ENCODE measurements at places on chromosomes 11 and 22.

GRCh38 chr11:10496296-10496936, 41.4 kb downstream of the AMPD3 start:
- DNase-seq = no peak

GRCh38 chr11:113045146-113045545, 83.9 kb downstream of the NCAM1 start:
- no peak for DNase-seq

- DNase-seq = no peak
Measured at GRCh38 chr11:125591649-125592304, 875 bp upstream of the STT3A start.

GRCh38 chr11:11786771-11787170, 55.0 kb upstream of the USP47 start:
- DNase-seq = no peak

- no peak for DNase-seq
Measured at GRCh38 chr11:82045748-82046457, 687.8 kb downstream of the FAM181B start.
